ENCODE measurements at places on chromosomes 6 and 20. TPM values are rescaled to one million over a fixed set of nuclear protein-coding genes. Genes with fewer than 3 reads are reported as not detected.
A peak's percentile ranks its signal among the peaks of the same experiment; 100 is the strongest.

- no peak for DNase-seq
These were observed 18.2 kb upstream of the ZNF391 start for GRCh38 chr6:27370391-27370790.

The PTK6 gene
- total RNA-seq = 5.8 TPM

DNA sequence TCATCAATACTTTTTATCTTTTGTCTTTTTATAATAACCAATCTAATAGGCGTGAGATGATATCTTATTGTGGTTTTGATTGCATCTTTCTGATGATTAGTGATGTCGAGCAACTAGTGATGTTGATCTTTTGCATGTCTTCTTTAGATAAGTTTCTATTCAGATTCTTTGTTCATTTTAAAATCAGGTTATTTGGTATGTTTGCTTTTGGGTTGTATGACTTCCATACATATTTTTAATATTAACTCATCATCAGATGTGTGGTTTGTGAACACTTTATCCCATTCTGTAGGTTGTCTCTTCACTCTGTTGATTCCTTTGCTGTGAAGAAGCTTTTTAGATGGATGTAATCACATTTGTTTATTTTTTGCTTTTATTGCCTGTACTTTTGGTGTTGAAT, 295.8 kb downstream of the BCKDHB start:
- DNase-seq = no peak

GRCh38 chr6:166318227-166318626, 10.0 kb upstream of the PRR18 start:
- DNase-seq = peak; percentile 70

The MLN gene
- not detected for total RNA-seq

DNA sequence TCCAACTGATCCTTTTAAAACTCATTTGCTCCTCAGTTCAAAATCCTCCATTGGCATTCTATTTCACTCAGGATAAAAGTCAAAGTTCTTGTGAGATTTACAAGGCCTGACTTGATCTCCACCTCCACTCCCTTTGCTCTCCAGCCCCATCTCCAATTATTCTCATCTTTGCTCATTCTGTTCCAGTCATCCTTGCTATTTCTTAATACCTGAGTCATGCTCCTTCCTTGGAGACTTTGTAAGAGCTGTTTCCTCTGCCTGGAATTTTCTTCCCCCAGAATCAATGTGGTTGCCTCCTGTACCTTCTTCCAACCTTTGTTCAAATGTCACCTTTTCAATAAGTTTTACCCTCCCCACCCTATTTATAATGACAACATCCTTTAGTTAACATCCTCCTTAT, 373.5 kb downstream of the HTR1B start:
- DNase-seq = no peak

The C6orf163 gene
- 7.3 TPM for total RNA-seq

DNA sequence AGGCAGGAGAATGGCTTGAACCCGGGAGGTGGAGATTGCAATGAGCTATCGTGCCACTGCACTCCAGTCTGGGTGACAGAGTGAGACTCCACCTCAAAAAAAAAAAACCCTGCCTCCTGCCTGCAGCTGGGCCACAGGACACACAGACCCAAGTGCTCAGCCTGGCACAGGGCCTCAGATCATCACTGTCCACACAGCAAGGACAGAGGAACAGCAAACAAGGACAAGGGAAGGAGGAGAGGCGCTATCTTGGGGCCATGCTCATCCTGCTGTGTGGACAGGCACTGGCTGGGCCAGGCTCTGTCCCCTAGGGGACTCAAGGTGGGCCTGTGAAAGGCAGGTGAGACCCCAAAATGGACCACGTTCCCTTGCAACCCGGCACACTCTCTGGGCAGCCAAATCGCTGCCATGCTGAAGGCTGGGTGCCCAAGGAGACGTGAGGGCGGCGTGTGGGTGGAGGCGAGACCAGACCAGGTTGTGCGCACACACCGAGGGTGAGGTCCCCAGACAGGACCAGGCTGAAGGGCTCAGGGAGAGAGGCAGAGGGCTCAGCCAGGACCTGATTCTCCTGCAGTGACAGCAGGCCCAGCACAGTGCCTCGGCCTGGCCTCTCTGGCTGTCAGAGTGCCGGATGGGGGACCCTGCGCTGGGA, 9.1 kb downstream of the UCKL1 start:
- peak; percentile 53 for DNase-seq

DNA sequence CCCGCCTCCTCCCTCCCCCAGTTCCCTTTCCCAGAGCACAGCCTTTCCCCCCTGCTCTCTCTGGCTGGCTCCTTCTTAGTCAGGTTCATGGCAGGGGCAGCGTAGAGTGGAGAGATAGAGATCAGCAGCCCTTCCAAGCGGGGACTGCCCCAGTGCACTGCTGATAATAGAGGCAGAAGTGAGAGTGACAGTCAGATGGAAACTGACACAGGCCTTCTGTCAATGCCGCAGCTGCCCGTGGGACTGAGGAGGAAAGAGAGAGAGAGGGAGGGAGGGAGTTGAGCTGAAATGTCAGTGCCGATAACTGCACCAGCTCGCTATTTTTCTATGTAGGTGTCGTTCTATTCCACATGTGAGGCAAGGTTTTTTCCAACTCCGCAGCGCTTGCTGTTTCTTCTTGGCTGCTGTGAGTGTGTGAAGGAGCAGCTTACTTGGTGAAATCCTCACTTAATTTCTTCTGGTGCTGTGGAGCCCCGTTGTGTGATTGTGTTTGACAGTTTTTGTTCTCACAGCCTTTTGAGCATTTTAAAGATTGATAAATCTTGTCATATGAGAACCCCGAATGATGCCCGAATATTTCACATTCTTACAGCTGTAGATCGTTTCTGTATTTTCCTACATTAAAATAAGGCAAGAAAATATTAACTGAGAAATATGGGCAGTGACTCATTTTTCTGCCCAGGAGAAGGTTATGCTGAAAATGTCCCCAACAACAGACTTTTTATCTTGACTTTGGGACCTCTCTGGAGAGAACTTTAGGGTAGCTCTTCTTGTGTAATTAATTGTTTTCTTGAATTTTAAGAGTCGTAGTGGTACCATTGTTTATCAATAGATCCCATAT, 386.4 kb upstream of the MMS22L start:
- DNase-seq = no peak

The RIPPLY2 gene
- not detected for total RNA-seq

GRCh38 chr6:55841341-55841740, 34.0 kb downstream of the BMP5 start:
- no peak for DNase-seq

The TSBP1 gene
- not detected for total RNA-seq

- DNase-seq = no peak
These were observed 6.6 kb upstream of the WTAP start for GRCh38 chr6:159720708-159721107.

The BPIFA1 gene
- 2.2 TPM for total RNA-seq

GRCh38 chr6:82396964-82397751, 33.5 kb downstream of the TPBG start:
- DNase-seq = no peak

The GPLD1 gene
- 5.3 TPM for total RNA-seq

GRCh38 chr6:166987930-166988329, 11.3 kb upstream of the CEP43 start:
- DNase-seq = no peak

All from upper lobe of left lung (tissue), 6 donors.